ENCODE measurements at places on chromosomes 3 and 15.

GRCh38 chr3:57109437-57110199, 49.2 kb downstream of the SPATA12 start:
- no peak for DNase-seq

- DNase-seq = no peak
Observed at GRCh38 chr3:194142156-194142910, 6.4 kb downstream of the HES1 start.

- no peak for DNase-seq
Observed at GRCh38 chr3:171248426-171249111, 211.6 kb downstream of the TNIK start.

DNA sequence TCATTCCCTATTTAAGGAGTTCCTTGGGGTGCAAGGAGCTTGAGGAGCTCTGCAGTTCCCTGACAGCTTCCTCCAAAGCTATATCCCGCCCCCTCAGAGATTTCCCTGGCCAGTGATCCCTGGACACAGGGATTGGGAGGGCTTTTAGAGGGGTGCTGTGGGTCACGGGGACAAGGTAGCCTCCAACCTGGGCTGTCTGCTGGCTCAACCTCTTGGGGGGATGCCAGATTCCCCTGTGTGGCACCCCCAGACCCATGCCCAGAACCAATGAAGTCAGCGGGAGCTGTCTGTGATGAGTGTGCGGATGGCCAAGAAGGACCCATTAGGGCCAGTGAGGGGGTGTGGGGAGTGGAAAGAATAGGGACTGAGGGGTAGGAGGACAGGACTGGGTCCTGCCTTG, 21.0 kb upstream of the ATP2B2 start:
- no peak for DNase-seq

DNA sequence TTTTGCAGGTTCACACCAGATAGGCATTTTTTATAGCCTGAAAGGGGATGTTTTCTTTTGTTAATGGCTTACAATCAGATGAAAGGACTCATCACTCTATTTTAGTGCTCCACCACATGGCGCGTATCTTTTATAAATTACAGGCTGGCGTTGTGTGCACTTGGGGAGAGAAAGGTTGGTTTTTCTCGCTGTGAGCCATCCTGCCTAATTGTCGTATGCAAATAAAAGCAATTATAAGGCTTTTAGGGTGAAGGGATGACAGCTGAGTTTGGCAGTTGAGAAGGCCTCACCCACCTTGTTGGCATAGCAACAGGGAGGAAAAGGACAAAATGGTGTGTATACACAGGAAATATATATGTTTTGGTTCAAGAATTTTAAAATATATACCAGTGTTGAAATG, 268.0 kb downstream of the NR2F2 start:
- DNase-seq = no peak

DNA sequence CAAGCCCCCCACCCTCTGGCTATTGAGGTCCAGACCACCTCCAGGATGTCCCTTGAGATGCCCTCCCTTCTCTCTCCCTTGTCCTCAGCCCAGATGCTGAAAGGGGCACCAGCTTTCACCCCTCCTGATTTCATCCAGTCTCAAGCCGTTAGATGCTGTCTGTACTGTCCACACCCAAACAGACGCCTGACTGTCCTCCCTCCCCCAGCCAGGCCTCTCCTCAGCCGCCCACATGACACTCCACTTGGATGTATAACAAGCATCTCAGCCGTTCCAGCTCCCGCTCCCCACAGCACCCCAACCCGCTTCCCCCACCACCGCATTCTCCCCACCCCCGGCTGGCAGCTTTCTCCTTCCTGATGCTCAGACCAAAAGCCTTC, 25.0 kb upstream of the CYP11A1 start:
- DNase-seq = no peak

GRCh38 chr3:170839518-170840100, 30.4 kb downstream of the RPL22L1 start:
- no peak for DNase-seq

- DNase-seq = no peak
Observed at GRCh38 chr3:84830476-84830875, 128.3 kb upstream of the CADM2 start.
